ENCODE measurements at places on chromosomes 7 and 10.

DNA sequence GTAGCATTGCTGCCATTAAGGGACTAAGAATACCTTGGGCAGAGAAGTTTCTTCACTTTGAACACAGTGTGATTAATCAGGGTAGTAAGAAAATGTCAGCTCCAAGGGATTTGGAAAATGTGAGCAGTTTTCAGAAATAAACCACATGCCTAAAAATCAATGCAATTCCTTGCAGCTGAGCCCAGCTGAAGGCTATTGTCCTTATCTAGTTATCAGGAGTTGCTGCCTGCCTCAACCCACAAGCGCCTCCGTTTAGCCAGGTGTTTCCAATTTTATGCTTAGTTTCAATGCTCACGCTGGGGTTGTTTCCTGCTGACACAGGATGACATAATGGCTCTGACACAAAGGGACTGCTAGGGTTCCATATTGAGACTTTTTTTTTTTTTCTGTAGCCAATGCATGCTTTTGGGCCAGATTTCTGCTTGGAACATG, 132.3 kb upstream of the ANK3 start:
- DNase-seq = no peak

- DNase-seq = no peak
These were observed 28.0 kb downstream of the SEPTIN7 start for GRCh38 chr7:35828817-35829216.

DNA sequence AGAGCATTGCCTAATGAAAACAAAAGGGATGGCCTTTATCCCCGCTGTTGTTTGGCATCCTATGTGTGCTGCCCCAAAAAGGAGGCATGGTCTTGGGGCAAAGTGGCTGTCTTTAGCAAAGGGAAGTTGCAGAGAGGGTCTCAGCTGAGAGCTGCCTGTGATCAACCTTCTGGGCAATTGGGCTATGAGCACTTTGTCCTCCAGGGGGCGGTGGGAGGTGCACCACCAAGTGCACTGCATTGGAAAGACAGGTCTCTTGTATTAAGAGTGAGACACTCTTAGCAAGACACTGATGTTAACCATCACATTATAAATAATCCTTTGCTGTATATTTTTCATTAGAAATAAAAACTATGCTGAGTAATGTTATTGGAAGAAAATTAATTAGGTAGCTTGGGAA, 314.8 kb downstream of the POM121L12 start:
- no peak for DNase-seq

GRCh38 chr7:117074378-117074777, 121.1 kb downstream of the ST7 start:
- DNase-seq = no peak

GRCh38 chr10:21919117-21919516, 84.4 kb downstream of the DNAJC1 start:
- DNase-seq = no peak

DNA sequence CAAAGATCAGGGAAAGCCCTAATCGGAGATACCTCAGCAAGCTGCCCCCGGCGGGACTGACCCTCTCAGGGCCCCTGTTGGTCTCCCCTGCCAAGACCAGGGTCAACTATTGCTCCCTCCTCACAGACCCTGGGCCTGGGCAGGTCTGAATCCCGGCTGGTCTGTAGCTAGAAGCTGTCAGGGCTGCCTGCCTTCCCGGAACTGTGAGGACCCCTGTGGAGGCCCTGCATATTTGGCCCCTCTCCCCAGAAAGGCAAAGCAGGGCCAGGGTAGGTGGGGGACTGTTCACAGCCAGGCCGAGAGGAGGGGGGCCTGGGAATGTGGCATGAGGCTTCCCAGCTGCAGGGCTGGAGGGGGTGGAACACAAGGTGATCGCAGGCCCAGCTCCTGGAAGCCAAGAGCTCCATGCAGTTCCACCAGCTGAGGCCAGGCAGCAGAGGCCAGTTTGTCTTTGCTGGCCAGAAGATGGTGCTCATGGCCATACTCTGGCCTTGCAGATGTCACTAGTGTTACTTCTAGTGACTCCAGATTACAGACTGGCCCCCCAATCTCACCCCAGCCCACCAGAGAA, 24.1 kb downstream of the TBATA start:
- no peak for DNase-seq

GRCh38 chr7:142855756-142856564, 1.1 kb downstream of the EPHB6 start:
- no peak for DNase-seq

GRCh38 chr7:44280993-44281721, 44.2 kb downstream of the CAMK2B start:
- DNase-seq = peak; percentile 1

DNA sequence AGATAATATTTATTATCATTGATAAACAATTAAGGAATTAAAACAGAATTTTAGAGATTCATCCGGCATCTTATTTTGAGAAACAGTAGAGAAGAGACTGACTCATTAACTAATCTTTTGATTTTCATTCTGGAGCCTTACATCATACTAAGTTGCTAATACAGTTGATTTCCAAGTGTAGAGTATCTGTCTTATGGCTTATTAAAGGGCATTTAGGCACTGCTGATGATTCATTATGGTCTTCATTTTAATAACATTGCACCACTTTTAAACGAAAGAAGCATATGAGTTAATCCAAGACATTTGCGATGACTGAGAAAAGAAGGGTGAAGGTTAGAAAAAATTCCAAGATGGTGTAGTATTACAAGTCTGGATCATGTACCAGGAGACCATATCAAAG, 186.0 kb upstream of the CACNA2D1 start:
- DNase-seq = no peak

DNA sequence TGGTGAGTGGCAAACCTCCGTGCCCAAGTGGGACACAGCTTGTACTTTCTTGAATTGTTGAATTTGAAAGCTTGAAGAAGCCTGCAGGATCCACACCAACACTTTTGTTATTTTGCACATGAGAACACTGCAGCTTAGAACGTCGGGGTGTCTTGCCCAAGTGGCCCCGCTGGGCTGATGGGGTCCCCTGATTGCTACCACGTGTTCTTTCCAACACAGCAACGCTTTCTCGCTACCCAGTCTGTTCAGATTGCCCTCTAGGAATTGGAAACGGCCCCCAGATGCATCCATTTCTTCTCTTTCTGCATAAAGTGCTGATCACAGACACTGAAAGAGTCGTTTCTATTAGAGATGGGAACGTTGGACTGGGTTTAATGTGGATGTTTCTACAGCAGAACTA, 268.5 kb downstream of the ADARB2 start:
- DNase-seq = no peak

- peak; percentile 86 for DNase-seq
These were observed 875 bp upstream of the HECTD2 start for GRCh38 chr10:91409069-91409868.

GRCh38 chr7:44561962-44562621, 11.6 kb downstream of the DDX56 start:
- DNase-seq = peak; percentile 54

Measured in left colon (tissue), 2 donors.